Hematopoietic multipotent progenitor cell treated with erythropoietin and hydrocortisone succinate and interleukin-3 and kit ligand, for 15 days (in vitro differentiated cells): ENCODE measurements at places on chromosomes 11 and 22.

DNA sequence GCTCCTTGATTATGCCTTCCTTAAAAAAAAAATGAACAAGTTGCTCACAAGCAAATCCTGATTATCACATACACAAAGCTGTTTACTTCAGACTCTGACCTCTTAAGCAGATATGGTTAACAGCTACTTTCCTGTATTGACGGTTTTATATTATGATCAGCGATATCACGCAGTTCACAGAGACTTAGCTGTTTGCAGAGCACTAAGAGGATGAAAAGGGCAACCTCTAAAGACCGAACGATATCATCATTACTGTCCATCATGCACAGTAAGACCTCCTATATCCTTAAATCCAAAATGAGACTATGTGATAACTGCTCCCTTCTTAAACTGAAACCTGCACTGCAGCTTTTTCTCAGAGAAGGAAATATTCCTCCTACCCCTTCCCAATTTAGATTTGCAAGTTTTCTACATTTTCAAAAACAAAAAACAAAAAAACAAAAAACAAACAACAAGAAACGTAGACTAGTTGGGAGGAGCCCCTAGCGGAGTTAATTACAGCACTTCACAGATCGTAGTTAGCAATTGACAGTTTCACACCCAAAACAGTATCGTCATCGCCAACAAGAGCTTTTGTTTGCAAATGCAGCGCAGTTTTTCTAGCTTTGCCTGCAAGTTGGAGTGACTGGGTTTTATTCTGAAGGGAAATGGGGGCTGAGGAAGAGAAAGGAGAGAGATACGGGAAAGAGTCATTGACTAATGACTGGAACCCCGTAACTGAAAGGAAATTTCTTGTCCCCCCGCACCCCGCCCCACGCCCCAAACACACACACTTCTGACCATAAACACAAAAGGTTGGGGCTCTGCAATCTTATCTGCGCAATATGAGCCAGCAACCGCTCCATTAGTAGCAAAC lies 1.2 kb downstream of the DDX6 start:
- DNase-seq, result peak; percentile 51

- DNase-seq, result no peak
Measured at GRCh38 chr11:74035264-74035663, 26.4 kb upstream of the UCP3 start.

DNA sequence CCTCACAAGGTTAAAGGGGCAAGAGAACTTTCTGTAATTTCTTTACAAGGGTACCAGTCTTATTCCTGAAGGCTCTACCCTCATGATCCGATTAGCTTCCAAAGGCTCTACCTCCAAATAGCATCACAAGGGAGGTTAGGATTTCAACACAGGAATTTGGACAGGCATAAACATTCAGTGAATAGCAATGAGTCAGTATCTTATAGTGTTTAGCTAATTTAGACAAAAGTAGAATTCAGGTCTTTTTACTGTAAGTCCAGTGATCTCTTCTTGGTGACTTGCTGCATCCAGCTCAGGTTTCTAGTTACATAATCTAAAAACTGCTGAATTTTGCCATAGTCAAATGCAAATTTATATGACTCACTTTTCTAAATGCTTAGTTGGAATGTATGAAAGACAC lies 1995.6 kb upstream of the RAG2 start:
- no peak for DNase-seq

DNA sequence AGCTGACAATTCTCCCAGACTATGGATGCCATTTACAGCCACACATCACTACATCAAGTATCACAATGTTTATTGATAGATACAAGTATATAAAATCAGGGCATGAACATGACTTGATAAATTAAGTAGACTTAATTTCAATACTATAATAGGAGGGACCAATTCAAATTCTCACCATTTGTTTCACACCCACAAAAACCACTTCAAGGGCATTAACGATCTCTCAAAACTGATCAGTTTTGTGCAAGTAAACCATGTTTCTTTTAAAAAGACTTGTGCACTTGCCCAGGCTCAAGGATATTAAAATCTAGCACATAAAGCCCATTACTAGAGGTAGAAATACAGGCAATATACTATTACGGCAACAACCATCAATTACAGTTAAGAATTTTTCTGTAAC lies 11.7 kb downstream of the EIF4G2 start:
- no peak for DNase-seq

DNA sequence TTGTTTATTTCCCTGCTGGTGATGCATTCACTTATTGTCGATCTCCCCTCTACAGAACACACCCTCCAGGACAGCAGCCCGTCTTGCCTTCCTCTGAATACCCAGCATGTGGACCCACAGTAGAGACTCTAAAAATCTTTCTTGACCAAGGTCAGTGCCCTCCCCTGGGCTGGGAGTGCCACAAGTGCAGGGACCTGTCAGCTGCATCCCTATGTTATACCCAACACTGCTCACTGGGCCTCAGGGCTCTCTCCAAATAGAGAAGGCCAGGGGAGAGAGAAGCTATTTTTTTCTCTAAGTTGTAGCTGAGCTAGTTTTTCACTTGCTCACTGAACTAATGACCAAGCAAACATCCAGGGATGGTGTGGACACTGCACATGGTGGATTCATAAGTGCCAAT lies 9.8 kb downstream of the KCNJ1 start:
- DNase-seq, result no peak

DNA sequence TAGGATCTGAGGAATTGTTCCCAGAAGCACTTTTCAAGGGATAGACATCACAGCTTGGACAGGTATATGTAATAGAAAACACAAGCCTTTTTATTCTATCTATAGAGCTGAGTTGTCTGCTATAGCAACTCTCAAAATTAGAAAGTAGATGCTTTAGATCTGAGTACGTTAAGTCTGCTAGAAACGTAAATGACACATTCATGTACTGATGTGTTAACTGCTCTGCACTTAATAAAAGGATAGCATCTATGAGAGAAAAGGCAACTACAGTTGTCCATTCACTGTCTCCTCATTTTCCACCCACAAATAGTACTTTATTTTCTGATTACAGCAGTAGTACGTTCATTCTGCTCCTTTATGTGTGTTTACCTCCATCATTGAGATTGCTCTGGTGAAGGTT lies 6.0 kb upstream of the STT3A start:
- DNase-seq, result no peak

DNA sequence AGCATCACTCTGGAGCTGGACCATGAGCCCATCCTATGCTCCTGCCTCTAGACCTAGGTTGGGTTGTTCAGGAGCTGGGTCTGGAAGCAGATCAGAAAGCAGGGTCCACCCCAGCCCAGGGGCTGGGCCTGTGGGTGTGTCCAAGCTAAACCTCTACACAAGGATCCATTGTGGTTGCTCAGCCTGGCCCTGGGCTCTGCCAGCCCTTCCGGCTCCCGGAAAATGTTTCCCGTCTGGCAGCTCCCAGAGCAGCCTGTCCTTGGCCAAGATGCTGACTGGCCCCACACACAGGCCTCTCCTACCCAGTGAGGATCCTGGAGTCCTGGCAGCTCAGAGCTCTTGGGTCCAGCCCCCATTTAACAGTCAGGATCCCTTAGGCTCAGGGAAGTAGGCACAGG lies 35.3 kb upstream of the FCHSD2 start:
- no peak for DNase-seq
